ENCODE measurements at places on chromosomes 3 and 15. TPM values are rescaled to one million over a fixed set of nuclear protein-coding genes. Genes with fewer than 3 reads are reported as not detected.

SLC12A1 gene
- 1.0 TPM for total RNA-seq

ANKDD1A gene
- total RNA-seq: 5.7 TPM

JMJD7 gene
- total RNA-seq: 15.0 TPM

SLC22A13 gene
- total RNA-seq: 0.54 TPM

CASR gene
- total RNA-seq: 0.58 TPM

CFAP100 gene
- total RNA-seq: not detected

SLC30A4 gene
- not detected for total RNA-seq

DNAH12 gene
- not detected for total RNA-seq

NCEH1 gene
- total RNA-seq: 6.4 TPM
